Right lung (tissue), 10 donors: ENCODE measurements at places on chromosomes 11 and 22. TPM values are rescaled to one million over a fixed set of nuclear protein-coding genes. Genes with fewer than 3 reads are reported as not detected.

GRCh38 chr11:70079691-70080090 lies 1.6 kb downstream of the ANO1 start:
- DNase-seq, result no peak

- DNase-seq, result no peak
Measured at GRCh38 chr11:10758957-10759356, 7.9 kb downstream of the CTR9 start.

The OR51E2 gene
- 0.13 TPM for polyA plus RNA-seq

The ZW10 gene
- polyA plus RNA-seq, result 18.1 TPM

DNA sequence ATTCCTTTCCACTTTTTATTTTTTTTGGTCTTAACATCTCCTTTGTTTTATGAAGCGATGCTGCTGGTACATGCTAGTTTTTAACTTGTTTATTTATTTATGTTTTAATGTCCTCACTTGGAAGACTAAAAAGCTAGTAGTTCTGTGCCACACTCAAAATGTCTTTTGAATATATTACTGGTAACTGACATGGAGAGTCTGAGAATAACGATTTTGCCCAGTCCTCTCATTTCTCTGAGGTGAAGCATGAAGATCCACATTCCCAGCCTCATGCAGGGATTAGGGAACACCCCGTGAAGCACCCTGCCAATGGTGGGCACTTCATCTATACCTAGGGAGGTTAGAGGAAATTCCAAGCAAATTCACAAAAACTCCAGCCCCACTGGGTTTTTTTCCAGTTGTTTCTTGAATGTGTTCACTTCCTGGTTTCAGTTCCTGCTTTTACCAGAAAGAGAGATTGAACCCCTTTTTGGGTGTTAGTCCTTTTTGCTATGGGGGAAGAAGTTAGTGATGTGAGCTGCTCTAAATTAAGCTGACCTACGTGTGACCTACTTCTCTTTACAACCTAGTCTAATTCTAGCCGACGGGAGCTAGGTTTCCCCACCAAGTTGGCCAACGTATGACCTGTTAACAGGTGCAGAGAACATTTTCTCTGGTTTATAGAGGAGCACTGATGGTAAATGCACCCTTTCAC lies 106.1 kb downstream of the SLC1A2 start:
- no peak for DNase-seq

The JHY gene
- polyA plus RNA-seq, result 9.3 TPM

The OR10A6 gene
- polyA plus RNA-seq, result 0.08 TPM

The PHOX2A gene
- polyA plus RNA-seq, result 0.20 TPM

- DNase-seq, result no peak
Measured at GRCh38 chr22:23175817-23176644, 4.3 kb upstream of the BCR start.

DNA sequence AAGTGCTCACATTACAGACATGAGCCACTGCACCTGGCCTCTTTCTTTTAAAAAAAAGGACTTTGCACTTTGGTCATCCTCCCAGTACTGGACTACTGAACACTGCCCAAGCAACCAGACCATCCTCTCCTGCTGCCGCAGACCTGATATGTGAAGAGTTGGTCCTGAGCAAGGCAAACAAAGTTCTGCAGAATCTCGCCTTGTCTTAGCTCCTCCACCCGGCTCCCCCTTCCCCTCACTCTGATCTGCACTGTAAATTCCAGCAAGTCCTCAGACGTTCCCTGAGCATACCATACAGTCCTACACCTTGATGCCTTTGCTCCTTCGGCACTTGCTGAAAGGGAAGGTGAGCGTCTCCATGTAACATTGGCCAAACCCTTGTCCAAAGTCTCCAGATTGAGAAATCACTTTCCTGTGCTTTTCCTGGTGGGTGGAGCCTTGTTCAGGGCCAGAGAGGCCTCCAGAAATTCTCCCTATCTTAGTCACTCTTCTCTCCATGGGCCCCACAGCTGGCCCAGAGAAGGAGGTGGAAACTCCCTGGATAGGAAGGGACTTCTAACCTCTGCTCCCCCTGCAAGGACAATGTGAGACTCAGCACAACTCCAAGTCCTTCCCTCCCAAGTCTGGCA lies 47.0 kb upstream of the TIMP3 start:
- no peak for DNase-seq
